ENCODE measurements at places on chromosomes 7 and 10.
A peak's percentile ranks its signal among the peaks of the same experiment; 100 is the strongest.

- no peak for DNase-seq
Observed at GRCh38 chr10:103232131-103232673, 13.5 kb upstream of the RPEL1 start.

GRCh38 chr7:17029150-17029549 is 147.4 kb upstream of the AGR3 start:
- DNase-seq = no peak

GRCh38 chr7:102866535-102867215 is 46.1 kb upstream of the LRRC17 start:
- no peak for DNase-seq

- no peak for DNase-seq
Observed at GRCh38 chr7:20218279-20218678, 1.1 kb upstream of the MACC1 start.

DNA sequence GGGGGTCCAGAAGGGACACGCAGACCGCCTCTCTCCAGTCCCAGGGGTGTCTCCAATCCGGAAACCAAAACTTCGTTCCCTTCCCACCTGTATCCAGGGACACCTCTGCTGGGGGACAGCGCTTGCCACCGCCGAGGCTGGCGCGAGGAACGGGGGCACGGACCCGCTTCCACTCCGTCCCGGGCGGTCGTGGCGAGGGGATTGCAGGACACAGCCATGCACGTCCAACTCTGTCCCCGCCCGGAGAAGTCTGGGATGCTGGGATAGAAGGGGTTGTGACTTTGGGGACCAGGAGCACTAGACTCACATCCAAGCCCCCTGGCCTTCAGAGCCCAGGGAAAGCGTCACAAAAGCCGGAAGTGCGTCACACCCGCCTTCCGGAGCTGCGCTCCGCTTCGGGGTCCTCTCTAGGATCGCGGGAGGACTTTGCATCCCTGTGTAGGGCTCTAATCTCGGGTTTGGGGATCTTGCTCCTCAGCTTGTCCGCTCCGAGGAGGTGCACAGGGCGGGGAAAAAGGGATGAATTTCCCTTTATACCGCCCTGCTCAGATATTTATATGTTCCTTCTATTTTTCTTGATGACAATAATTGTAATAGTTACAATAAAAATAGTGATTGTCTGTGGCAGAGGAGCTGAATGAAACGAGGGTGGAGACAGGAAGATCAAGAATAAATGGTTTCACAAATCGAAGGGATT is at the start of gene FAM200A:
Gene FAM200A (minus strand): TSS at position 348 of the 697 bp plus-strand sequence. CDS start 3,707 bp downstream, outside the sequence.
- DNase-seq = peak; percentile 72

DNA sequence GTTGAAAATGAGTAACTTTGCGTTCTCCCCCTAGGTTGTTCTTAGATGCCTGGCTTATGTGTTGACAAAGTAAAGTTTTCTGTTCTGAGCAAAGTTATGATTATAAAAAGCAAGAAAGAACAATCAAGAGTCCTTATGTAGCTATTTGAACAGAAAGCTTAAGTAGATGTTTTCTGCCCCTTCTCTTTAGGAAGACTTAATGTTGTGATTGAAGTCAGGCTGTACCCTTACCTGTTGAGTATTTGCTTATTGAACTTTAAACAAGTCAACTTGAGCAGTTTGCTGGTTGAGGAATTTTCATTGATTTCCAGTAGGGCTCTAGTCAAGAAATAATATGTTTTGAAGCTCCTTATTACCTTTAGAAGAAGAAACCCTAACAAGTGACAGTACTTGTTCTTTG is 33.9 kb upstream of the VDAC2 start:
- DNase-seq = no peak

- no peak for DNase-seq
Observed at GRCh38 chr7:157560710-157561522, 224.1 kb downstream of the DNAJB6 start.

GRCh38 chr10:104028146-104028545 is 57.5 kb downstream of the COL17A1 start:
- DNase-seq = no peak

GRCh38 chr10:62792261-62792660 is 12.3 kb upstream of the ADO start:
- no peak for DNase-seq

DNA sequence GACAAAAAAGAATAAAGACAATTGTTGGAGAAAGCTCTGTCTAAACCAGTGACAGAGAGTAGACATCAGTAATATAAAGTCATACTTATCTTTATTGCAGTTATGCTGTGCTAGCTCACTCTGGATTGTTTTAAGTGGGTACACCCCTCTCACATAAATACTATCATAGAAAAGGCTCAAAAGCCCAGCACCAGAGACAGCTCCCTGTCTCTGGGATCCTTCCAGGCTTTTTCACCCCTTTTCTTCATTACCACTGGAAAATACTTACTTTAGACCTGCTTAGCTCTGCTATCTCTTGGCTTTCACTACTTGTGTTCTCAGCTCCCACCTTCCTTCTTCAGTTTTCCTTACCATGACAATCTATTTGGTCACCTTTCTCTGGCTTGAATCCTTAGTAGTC is 259.1 kb upstream of the MINDY3 start:
- DNase-seq = no peak

GRCh38 chr10:17878896-17879295 is 69.7 kb downstream of the MRC1 start:
- DNase-seq = no peak

- DNase-seq = no peak
Observed at GRCh38 chr10:17873946-17874345, 64.8 kb downstream of the MRC1 start.

GRCh38 chr7:22418251-22419046 is 61.5 kb upstream of the RAPGEF5 start:
- DNase-seq = no peak

DNA sequence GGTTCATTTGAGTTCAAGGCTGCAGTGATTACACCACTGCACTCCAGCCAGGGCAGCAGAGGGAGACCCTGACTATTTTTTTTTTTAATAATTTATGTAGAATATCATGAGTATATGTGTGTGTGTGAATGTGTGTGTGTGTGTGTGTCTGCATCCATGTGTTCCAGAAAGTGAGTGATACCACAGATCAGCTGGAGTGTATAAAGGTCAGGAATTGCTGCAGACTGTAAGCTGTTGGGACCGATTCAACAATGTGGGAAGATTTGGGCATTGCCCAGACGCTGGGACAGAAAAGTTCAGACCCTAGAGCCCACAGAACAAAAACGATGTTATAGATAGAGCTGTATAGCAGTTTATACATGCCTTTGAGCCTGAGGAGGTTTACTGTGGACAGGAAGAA is 435.6 kb downstream of the CCSER2 start:
- no peak for DNase-seq

GRCh38 chr7:24755541-24756407 is 1.5 kb downstream of the GSDME start:
- DNase-seq = no peak

GRCh38 chr10:101940916-101941315 is 97.3 kb upstream of the KCNIP2 start:
- DNase-seq = no peak

DNA sequence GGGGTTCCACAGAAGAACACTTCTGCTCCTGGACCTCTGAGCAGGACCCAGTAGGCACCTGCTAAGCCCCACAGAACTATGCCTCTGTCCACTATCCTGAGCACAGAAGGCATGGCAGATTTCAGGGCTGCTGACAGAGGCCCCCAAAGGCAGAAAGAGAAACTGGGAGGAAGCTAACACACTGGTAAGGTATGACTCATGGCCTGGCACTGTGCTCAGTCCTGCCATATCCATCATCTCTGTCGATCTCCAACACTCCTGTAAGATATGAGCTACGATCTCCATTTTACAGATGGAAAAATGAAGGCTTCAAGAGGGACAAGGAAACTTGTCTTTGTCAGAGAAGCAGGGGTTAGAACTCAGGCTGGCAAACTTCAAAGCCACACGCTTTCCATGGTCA is 62.2 kb downstream of the GRID1 start:
- DNase-seq = no peak

DNA sequence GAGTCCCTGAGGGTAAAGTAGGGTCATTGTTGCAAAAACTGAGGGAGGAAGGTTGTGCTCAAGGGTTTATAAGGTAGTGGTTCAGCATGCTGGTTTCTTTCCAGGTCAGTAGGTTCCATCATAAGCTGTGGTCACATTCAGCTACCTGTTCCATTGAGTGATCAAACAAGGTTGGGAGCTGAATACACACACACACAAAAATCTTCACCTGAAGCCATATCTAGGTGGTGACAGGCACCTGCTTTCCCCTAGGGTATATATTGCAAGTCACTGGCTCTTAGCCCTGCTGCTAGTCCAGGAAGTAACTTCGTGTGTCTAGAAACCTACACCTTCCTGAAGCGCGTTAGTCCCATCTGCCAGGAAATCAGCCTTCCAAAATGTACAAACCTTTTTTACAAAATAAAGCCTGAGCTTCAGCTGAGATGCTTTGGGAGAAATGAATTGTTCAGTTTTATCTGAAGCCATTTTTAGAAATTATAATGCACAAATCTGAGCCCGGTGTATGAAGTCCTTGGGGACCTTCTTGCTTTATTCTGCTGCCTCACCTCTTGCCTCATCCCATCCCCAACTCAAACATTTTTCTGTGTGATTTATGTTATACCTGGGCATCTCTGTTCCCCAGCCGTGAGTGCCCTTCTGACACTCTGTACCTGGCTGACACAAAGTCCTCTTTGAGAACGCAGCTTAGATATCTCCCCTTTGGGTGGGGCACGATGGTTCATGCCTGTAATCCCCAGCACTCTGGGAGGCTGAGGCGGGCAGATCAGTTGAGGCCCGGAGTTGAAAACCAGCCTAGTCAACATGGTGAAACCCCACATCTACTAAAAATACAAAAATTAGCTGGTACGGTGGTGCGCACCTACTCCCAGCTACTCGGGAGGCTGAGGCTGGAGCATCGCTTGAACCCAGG is 10.6 kb upstream of the LAMTOR4 start:
- no peak for DNase-seq

GRCh38 chr7:17236603-17237002 is 61.8 kb upstream of the AHR start:
- no peak for DNase-seq

DNA sequence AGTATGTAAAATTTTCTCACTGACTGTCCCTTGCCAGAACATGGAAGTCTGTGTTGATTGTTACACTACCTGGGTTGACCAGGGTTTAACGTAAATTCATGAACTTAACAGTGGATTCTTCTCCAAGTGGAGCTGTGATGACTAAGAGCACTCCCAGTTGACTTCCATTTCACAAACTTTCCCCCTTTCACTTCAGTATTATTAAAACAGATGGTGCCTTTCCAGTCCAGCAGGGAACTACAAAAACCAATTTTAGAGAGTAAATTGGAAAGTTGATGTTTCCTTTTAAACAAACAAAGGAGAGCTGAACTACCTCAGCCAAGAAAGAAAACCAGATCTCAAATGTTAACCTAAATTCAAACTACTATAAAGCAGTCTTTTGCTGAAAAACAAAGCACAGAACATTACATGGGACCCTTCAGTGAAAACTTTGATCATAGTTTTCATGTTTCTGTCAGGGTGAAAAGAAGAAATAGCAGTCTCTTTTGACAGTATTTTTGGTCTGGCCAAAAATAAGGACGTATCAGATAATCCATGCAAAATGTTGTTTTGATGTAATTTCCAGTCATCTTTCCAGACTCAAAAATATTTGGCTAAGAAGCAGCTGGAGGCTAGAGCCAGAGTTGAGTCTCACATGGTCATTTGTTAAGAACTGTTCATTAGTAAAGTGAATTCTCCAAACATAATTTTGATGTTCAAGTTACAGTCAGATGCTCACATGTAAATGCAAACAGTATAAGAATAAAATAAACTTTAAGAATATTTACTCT is 479.9 kb upstream of the AKR1E2 start:
- no peak for DNase-seq

DNA sequence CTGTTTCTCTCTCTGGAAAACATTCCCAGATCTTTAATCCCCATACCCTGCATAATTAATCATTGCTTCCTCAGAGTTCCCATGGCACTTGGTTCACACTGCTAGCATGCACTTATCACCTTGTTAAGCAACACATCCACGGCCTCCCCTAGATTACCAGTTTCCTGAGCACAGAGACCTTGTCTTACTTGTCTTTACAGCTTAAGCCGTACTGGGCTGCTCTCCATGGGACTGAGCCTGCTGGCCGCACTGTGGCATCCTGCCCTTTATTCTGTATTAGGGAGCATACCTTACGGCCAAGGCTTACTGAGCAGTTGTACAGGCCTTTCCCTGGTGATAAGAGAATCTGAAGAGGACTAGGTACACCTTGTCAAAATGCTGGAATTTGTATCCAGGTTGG is 190.2 kb downstream of the REEP3 start:
- DNase-seq = no peak

- no peak for DNase-seq
Observed at GRCh38 chr7:19091550-19092200, 25.8 kb downstream of the TWIST1 start.

DNA sequence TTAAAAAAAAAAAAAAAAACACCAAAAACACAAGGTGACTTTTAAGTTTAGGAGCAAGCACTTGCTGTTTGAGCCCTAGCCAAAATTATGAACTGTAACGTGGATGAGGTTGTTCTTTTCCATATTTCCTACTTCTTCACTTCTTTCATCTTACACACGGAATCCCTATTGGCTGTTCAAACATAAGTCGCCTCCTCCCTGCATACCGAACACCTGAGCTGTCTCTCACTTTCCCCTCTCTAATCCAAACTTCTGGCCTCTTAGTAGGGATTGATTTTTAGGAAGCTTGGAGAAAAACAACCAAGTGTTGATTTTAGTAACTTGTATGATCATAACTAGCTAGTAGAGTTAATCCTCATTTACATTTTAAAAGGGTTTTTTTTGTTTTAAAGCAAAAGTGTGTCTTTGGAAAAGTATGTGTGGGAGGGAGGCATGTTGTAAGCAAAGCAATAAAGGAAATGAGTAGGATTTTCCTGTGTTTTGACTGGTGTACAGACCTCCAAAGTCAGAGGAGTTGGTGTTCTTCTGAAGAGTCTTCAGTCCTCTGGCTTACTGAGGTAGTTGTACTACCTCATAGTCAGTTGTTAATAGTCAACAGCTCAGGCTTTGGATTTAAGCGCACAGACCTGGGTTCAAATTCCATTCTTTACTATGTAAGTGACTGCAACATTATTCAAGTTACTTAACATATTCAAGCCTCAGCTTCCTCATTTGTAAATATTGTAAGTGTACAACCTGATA is 39.3 kb downstream of the RABGEF1 start:
- no peak for DNase-seq

DNA sequence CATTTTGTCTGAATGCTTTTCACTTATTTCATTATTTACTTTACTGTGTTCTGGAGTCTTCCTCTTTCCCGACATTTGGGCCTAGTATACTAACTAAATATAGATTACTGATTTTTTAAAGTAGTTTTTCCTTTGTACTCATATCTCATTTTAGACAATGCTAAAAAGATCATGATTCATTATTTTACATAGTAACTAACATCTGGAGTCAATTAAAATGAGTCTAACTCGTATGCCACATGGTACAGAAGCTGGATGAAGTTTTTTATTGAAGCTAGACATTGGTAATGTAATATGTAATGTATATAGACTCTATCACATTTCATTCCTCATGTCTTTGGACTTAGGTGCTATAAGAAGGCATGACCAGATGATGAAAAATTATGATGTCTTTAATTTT is 156.3 kb upstream of the HGF start:
- DNase-seq = no peak

DNA sequence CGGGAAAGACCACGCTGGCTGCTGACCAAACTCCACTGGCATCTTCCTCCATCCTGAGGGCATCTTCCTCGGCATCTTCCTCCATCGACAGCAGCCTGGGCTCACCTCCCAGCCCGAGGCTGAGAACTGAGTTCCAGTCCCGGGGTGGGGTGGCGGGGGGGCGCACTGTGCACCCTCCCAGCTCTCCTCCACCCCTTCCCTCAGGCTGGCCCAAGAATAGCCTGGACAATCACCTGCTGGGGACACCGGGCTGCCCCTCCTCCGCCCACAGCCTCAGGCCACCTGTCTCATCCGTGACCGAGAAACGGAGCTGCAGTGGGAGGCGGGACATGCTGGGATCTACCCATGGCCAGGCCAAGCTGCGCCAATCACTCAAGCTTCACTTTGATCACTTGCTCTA is 37.2 kb downstream of the DIP2C start:
- DNase-seq = no peak
